ENCODE measurements at places on chromosomes 7 and 10.

- no peak for DNase-seq
Measured at GRCh38 chr10:47454008-47454779, 29.7 kb downstream of the ANXA8 start.

- DNase-seq, result no peak
Measured at GRCh38 chr10:28331066-28331465, 28.2 kb upstream of the MPP7 start.

DNA sequence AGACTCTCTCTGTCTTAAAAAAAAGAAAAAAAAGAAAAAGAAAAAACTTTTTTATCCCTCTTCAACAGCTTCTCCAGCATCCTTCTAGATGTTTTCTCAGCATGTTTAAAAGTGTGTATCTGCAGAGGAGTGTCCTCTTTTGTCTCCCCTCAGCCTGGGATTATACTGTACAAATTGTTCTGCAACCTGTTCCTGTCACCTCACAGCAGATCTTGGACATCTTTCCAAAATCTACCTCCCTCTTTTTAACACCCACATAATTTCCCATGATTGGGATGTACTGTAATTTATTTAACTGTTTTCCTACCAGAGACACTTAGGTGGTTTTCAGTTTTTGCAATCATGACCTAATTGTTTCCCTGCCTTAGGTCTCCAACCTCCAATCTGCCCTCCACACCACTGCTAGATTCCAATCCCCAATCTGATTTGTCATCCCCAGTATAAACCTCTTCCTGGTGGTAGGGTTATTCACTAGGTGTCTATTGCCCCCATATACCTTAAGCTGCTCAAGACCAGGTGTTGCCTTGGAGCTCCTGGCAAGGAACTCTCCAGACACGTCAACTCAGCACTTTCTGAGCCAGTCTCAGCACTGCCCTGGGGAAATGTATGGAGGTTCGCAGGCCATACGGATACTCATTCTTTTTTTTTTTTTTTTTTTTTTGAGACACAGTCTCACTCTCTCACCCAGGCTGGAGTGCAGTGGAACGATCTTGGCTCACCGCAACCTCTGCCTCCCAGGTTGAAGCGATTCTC, 17.6 kb upstream of the DDIT4 start:
- no peak for DNase-seq

DNA sequence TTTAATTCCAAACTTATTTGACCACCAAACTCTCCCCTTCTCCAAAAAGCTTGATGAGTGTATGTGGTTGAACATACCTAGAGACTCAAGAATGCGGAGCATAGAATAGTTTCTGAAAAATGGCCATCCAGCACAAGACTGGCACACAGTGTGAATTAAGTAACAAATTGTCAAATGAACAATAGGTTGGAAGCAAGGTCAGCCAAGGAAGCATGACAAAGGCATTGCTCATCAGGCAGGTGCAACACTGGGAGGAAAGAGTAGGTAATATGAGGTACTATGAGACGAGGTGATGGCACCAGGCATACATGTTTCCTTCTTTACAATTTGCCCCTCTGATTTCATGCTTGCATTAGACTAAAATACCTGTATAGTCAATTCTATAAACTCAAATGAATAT, 73.7 kb downstream of the DKK1 start:
- DNase-seq, result no peak

DNA sequence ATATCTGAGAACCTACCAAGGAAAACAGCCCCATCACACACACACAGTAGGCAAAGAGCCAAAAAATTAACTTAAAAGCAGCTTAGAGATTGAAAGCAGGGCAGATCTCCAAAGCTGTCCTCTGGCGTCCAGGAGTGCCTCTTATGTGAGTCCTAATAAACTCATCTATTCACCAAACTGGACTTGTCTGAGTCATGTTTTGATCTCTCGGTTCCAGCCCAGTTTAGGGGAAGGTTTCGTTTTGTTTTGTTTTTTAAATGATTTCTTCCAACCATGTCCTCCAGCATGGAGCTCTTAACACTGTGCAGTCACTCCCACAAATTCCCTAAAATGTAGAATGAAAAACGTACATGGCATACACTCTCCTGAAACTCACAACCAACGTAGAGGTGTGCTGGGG, 6.7 kb upstream of the PRSS37 start:
- DNase-seq, result no peak

DNA sequence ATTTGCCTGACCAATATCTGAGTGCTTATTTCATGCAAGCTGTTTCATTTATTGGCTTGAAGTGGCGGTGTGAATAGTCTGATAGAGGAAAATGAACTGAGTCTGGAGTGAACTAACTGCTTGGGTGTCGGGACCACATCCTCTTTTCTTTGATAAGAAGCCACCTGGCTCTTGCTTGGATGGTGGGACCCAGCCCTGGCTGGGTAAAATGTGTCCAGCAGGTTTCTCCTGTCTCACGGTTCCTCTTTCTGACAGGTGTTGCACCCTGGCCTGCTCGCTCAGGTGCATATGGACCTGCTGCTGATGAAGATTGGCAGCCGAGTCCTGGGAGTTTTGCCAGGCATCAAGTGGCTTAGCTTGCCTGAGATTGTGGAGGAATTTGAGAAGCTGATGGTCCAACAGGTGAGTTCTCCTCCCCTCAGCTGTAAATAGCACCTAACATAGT, 1.6 kb downstream of the ADCK2 start:
- DNase-seq, result no peak

- DNase-seq, result no peak
Measured at GRCh38 chr7:137304624-137305235, 38.8 kb downstream of the PTN start.

DNA sequence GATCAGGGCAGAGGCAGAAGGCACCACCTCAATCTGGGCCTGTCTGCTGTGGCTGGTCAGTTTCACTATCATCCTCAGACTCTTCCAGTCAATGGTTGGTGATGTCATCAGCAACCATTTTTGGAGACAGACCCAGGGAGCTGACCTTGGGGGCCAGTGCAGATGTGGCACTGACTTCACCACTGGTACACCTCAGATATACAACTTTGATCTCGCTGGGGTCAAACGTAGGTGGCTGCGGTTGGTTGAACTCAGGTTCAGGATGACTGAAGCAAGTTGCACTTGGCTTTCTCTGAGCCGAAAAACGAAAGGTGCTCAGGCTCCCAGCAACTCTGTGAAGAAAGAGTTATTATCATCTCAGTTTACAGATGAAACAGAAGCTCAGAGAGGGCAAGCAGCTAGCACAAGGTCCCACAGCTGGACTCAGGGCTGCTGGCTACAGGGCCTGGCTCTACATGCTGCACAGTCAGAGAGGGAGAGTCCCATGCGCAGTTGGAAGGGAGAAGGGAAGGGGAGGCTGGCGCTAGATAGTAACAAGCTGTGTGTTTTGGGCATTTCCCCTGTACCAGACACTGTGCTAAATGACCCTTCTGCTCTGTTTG, 27.2 kb downstream of the ANKRD16 start:
- no peak for DNase-seq
